Stimulated activated CD8-positive, alpha-beta memory T cell treated with anti-CD3 and anti-CD28 coated beads, Interleukin-12 subunit alpha, Interleukin-12 subunit beta, amount 100 ng/mL, for 1 hour (primary cell): ENCODE measurements at places on chromosomes 1 and 21.

- DNase-seq: no peak
These were observed 195.6 kb upstream of the CAMK1G start for GRCh38 chr1:209387969-209388329.

- no peak for DNase-seq
These were observed 168.8 kb downstream of the ZSCAN20 start for GRCh38 chr1:33641104-33641830.

DNA sequence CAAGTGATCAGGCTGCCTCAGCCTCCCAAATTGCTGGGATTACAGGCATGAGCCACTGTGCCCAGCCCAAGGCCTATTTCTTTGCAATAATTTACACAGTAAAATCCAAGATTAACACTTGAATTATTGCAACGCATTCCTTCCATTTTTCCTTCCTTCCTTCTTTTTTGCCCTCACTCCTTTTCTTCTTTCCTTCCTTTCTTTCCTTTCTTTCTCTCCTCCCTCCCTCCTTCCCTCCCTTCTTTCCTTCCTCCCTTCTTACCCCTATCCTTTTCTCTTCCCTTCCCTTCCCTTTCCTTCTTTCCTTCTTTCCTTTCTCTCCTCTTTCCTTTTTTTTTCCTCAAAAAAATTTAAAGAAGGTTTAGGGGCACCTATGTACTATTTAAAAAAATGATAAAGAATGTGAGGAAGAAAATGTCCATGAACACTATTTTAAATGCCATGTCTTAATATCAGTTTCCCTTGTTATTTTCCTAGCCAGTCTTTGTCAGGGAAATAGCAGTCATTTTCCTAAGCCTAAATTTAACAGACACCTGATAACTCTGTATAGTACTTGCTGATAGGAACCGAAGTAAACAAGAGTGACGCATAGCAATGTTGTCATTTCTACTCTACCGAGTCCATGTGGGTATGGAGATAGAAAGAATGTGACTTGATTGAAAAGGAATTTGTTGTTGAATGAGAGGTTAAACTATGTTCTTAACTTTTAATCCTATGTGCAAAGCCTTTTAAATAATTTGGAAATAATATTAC is 79.8 kb upstream of the HMCN1 start:
- no peak for DNase-seq

GRCh38 chr1:53703174-53703573 is 35.8 kb downstream of the GLIS1 start:
- DNase-seq: no peak

DNA sequence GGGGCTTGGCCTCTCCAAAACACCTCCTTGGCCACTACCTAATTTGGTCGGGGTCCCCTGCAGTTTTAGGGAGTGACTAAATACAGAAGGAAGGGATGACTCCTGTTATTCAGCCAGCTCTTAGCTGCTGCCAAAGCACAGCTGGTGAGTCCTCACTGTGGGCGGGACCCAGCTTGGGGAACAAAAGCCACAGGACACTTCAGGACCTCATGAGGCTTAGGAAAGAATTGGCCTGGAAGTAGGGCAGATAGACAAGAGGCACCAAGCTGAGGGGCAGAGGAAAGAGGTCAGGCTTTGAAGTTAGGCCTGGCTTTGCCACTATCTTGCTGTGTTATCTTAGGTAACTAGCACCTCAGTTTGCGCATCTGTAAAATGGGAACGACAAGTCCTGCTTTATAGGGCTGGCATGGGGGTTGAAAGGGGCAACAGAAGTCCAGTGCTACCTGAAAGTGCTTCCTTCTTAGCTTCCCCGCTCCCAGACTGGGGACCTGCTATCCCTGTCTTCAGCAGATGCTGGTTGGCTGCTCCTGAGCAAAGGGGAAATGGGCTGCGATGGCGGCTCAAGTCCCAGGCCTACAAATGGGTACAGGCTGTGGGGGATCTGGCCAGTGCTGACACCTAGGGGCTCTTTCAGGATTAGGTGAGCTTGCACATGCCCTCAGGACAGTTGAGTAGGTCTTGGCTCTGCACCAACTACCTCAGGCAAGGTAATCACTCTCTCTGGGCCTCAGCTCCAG is 15.7 kb downstream of the IFI6 start:
- DNase-seq: no peak

- no peak for DNase-seq
These were observed 27.7 kb downstream of the CDC42 start for GRCh38 chr1:22080191-22080590.
